ENCODE measurements at places on chromosomes 16 and 17.
A peak's percentile ranks its signal among the peaks of the same experiment; 100 is the strongest.

- no peak for DNase-seq
Measured at GRCh38 chr16:15777533-15778203, 79.2 kb downstream of the MYH11 start.

- no peak for DNase-seq
Measured at GRCh38 chr17:33983824-33984574, 271.1 kb upstream of the CCL2 start.

DNA sequence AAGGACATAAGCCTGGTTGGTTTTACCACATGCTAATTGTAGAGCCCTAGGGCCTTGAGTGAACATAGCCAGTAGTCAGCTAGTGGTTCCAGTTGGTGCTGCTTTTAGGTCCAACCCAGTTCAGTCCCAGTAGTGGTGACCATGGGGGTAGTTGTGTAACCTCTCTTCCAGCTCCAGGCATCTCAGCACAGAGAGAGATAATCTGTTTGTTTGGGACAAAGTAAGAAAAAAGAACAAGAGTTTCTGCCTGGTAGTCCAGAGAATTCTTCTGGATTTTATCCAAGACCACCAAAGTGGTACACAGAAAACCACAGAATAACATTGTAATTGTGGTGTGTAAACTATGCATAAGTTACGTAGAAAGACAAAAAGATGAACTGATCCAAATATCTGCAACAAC lies 5.2 kb upstream of the CCL13 start:
- no peak for DNase-seq

GRCh38 chr16:72021043-72021442 lies 12.5 kb downstream of the DHODH start:
- DNase-seq: no peak

DNA sequence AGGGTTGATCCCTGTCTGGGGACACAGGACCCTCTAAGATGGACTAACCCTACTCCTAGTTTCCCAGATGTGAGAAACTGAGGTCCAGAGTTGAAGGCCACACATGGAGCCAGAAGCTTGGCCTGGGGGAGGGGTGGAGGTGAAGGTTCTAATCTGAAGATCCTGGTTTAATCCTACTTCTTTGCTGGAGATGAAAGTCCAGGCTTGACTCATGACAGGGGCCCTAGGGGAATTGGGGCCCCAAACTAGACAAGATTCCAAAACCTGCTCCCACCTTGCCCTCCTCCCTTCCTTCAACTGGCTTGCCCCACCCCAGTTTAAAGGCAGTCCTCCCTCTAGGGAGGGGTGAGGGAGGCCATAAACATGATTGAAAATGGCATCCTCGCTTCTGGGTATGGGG lies 21.6 kb downstream of the IGF2BP1 start:
- DNase-seq: no peak

DNA sequence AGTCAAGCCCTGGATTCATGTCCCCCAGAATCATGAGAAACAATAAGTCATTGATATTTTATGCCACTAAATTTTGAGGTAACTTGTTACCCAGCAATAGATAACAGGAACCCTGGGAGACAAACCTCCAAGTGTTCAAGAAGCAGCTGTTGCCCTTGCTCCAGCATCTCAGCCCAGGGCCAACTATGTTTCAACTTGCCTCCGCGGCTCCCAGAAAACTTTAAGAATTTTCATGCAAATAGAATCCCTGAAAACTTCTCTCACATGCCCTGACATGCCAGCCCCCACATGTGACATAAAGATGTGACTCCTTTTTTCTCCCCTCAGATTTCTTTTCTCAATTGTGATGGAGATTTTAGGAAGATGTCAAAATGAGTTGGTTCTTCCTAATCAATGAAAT lies 22.8 kb downstream of the LYRM9 start:
- no peak for DNase-seq

DNA sequence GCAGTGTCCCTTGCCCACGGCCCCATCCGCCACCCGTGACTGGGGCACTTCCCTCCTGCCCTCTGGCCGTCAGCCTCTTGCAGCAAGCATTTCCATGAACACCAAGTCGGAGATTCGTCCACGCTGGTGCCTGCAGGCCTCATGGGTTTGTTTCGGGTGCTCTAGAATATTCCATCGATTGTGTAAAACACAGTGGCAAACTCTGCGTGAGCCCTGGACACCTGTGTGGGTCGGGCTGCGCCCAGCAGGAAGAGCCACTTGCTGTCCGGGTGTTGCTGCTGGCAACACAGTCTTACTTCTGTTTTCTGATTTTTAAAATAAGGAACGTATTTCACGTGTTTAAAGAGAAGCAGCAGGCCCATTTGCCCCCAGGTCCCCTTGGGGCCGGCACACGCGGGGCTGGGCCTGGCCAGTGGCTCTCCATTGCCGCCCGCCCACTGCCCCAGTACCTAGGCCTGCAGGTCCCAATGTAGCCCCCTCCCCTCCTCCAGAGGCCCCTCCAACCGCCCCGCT lies 10.0 kb downstream of the CYBC1 start:
- no peak for DNase-seq

DNA sequence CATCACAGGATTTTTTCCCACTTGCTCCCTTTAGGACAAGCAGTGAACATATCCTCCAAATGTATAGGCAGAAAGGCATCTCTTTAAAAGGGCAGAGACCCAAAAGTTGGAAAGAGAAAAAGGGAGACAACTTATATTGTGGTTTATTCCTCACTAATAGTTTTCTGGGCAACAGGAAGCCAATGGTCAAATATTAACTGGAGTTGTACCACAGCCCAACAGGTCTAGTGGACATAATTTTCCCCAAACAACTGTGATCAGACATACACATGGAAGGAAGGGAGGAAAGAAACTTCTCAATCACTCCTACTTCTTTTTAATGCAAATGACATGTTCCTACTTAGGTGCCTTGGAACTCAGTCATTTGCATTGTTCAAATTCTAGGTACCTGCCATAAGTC lies 78.4 kb downstream of the SOX9 start:
- no peak for DNase-seq

GRCh38 chr16:54475019-54475601 lies 188.5 kb upstream of the IRX3 start:
- no peak for DNase-seq

DNA sequence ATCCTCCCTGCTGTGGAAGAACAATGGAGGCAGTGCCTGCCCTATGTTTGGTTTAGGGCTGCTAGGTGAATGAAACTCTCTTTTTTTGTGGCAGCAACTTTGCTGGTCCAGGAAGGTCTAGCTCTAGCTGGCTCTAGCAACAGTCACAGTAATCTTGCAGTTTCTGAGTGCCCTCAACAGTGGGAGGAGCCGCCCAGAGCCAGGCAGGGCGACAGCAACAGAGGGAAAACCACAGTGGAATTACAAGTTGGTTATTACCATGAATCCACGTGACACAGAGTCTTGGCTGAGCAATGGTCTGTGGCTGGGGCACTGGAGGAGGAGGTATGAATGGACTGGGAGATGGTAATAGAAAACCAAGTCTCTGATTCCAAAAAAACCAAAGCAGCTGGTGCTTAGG lies 10.3 kb downstream of the HSPB9 start:
- no peak for DNase-seq

DNA sequence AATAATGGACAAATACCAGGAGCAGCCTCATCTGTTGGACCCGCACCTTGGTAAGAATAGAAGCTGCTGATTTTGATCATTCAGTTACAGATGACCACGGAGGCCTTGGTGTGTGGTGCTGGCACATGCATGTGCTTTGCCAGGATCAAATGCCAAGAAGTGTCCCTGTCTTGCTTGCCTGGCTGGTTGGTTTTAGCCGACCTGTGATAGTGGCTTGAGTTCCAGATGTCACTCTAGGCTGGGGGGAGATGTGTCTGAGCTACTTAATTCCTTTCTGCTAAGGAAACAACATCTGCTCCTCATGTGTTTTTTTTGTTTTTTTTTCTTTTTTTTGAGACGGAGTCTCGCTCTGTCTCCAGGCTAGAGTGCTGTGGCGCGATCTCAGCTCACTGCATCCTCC lies 4.3 kb downstream of the TBCD start:
- DNase-seq: no peak

DNA sequence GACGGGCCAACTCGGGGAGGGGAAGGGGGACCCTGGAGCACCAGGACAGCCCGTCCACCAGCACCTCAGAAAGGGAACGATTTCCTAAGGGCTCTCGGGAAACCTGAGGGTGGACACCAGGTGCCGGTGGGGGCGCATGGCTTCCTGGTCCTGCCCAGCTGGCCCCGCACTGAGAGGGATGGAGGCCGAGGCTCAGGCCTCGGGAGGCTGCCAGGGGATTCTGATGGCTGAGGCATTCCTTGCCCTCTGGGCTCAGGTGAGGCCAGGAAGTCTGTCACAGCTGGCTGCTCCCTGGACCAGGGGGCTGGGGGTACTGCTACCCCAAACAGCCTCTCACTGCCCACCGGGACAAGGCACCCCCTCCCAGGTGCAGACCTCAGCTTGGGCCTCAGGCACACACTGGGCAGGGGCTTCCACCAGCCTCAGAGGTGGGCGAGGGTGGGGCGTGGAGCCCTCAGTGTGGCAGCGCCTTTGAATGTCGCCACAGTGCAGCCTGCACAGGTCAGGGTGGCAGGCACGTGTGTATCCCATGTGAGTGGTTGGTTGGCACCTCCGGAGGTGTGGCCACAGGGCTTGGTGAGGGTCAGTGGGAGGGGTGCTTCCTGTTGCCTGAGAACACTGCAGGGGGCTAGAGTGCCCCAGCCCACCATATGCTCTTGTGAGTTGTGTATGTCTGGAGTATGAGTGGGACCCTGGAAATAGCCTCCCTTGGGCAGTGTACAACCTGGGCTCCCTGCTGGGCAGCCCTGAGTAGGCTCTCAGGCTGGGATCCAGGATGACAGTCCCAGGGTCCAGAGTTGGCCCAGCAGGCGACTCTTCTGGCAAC lies 3.9 kb upstream of the FSCN2 start:
- DNase-seq: peak; percentile 40

DNA sequence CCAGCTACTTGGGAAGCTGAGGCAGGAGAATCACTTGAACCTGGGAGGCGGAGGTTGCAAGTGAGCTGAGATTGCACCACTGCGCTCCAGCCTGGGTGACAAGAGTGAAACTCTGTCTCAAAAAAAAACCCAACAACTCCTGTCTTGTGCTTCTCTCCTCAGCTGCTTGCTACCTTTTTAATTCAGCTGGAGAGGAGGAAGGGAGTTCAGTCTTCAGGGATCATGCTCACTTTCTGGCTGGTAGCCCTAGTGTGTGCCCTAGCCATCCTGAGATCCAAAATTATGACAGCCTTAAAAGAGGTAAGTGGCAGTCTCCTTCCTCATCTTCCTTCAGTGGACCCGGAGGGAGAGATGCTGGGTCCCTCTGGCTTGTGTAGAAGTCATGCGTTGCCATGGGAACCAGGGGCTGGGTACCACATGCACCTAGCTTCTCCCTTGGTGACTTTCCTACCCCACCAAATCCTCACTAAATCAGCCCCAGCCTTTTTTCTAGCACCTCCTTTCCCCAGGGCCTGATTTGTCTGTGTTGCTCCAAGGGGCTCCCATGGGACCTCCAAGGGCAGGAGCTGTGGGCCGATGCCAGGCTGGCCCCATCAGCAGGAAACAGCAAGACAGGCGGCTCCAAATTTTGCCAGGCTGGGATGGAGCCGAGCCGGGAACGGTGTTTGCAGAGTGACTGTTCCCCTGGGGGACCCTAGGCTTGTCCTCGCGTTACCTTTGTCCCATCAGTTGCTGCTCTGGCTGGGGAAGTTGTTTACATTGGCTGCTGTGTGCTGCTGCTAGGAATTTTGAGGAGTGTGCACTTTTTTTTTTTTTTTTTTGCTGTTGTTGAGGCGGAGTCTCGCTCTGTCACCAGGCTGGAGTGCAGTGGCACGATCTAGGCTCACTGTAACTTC lies 65.2 kb downstream of the ABCC1 start:
- DNase-seq: no peak

- DNase-seq: no peak
Measured at GRCh38 chr17:6069539-6070429, at the start of gene WSCD1. Gene WSCD1, plus strand, starts transcription at chr17:6070379. Its CDS starts 10,280 bp downstream, at chr17:6080659.

DNA sequence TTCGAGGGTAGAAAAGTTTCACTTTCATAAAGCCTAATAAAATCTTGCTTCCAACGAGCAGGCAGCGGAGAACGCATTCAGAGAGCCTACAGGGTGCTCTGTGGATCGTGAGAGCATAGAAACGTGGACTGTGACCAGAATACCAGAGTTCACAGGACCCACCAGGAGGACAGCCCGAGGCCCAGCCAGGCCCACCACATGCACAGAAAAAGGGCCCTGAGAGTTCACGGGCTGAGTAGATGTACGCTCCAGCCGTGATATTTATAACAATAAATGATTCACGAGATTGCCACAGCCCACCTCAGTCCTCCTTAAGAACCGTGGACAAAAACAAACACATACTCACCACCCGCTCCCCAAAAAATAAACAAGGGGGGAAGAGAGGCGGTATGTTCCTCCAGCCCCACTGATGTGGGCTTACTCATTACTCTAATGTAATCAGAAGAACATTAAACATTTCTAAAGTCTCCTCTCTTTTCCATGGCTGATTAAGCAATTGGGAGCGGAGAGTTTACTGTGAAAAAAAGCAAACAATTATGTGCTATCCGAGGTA lies 207.2 kb downstream of the C16orf78 start:
- no peak for DNase-seq

DNA sequence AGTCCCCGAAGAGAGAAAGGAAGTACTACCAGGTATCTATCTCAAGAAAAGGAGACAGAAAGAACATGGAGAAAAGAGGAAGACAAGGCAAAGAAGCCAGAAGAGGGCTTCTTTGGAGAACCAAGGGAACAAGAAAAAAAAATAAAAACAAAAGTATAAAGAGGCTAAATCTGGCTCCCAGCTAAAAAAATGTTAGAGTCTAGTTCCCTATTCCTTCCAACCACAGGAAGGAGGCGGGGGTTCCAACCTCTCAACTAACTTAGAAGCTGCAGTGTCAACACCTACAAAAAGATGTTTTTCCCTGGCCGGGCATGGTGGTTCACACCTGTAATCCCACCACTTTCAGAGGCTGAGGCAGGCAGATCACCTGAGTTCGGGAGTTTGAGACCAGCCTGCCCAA lies 13.4 kb downstream of the UTP6 start:
- no peak for DNase-seq

DNA sequence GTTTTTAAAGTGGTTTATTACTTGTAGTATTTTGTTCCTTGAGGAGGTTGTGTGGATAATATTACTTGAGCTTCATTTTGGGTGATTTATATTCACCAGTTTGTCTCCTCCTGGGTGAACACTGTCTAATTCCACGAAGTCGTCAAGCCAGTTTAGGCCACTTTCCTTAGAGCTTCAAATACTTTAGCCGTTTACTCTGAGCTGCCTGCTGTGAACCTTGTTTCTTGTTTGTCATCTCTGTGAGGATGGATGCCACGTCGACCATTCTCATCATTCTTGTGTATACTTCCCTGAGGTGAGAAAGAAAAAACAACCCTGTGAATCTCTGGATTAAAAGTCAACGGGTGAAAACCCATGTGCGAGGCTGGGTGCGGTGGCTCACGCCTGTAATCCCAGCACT lies 9.0 kb downstream of the KRT24 start:
- no peak for DNase-seq

DNA sequence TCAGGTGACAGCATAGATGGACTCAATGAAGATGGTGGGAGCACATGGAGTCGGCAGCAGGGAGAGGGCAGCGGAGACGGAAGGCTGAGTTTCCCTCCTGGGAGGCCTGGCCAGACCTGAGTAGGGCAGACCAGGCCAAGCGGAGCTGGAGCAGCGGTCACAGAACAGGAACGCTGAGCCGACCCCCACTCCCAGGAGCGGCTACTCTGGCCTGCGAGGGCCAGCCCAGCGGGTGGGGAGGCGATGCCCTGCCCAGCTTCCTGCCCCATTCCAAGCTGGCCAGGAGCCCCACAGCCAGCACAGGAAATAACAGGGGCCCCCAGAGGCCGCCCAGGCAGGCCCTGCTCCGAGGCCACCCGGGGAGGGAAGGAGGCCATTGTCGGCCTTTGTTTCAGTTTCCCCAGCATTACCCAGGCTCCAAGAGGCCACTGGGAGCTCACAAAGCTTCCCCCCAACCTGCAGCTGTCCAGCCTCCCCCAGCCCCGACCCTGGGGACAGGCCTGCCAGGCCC lies 79.8 kb downstream of the ZNF423 start:
- no peak for DNase-seq

All from NCI-H774 (cell line).